ENCODE measurements at places on chromosomes 4 and X.

DNA sequence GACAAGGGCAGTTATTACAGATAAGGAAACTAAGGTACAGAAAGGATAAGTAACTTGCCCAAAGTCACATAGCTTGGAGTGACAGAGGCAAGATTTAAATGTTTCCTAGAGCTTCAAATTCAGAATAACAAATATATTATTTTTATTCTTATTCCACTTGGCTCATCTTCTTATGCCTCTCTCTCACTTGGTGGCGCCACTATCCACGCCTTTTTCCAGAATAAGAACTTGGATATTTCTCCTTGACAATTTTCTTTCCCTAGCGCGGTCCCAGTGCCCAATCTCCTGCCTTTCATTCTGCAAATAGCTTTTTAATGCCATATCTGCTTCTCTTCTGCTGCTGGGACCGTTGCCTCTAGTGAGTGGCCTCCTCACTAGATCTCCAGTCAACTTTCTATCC lies 78.5 kb downstream of the MSN start:
- DNase-seq: no peak

DNA sequence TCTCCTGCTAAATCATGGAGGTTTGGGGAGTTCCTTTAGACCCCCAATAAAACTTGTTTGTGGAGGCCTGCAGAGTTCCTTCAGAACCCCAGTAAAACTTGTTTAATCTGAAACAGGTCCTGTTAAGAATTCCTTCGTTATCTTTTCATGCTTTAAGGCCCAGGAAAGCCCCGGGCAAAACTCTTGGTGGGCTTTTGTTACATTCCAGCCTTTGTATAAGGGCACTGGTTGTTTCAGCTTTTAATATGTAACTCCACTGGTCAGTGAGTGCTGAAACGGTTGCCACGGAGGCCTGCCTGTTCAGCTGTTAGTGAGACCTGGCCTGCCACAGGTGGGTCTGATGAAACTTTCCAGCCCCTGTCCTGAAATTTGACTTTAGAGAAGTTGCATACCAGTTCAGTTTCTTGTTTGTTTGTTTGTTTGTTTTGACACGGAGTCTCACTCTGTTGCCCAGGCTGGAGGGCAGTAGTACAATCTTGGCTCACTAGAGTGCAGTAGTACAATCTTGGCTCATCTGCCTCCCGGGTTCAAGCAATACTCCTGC lies 12.4 kb upstream of the DHRSX start:
- no peak for DNase-seq

DNA sequence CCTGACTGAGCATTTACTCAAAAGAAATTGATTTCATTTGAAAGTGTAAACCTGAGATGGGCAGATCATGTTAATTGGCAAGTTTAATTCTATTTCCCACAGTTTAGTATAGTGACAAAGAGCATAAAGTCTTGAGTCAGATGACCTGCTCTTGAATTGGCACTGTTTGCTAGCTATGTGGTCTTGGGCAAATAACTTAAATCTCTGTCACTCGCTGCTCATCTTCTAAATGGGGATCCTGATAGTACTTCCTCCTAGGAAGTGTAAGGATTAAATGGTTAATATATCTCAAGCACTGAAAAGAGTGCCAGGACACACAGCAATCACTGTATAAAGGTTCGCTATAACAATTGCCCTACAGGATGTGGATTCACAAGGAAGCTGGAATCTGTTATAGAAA lies 242.8 kb upstream of the JADE1 start:
- DNase-seq: no peak

DNA sequence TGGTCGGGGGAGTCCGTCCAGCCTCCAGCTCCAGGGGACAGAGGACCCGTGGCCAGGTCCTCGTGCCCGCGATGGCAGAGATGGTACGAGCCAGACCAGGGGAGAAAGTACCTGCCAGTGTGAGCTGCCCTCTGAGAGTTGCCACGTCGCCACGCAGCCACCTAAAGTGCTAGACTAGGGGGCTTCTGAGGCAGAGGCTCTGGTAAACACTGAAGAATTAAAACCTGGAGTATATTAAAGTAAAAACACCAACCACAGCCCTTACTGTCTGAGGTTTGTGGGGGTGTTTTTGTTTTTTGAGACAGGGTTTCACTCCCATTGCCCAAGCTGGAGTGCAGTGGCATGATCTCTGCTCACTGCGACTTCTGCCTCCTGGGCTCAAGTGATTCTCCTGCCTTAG lies 60.1 kb upstream of the SORCS2 start:
- no peak for DNase-seq

GRCh38 chr4:13483768-13484121 lies 395 bp downstream of the RAB28 start:
- no peak for DNase-seq

DNA sequence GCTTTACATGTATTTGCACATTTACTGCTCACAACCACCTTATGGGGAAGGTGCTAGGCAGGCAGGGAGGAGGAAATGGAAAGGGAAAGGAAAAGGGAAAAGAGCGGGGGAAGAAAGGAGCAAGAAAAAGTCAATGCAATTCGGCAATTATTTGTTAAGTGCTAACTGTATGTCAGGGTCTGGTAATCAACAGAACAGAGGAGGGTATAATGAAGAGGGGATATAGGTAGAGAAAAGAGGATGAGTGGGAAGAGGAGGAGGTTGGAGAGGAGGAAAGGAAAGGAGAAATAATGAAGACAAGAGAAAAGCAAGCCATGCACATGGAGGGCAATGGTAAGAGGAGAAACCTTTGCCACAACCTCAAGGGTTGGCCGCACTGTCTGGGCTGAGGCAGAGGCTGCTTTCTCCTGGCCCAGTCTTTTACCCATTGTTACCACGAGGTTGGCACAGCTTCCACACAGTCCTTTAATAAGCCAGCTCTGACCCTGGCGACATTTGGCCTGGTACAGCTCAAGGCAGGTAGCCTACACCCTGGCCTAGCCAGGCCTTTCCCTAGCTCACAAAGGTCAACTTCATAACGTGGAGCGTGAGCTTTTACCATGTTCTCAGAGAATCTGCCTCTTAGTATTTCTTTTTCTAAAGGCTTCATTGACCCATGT lies 836 bp downstream of the BTK start:
- DNase-seq: no peak

- no peak for DNase-seq
Observed at GRCh38 chrX:16873106-16873505, 2.9 kb upstream of the RBBP7 start.

- DNase-seq: no peak
Observed at GRCh38 chr4:15402974-15403373, 24.9 kb upstream of the C1QTNF7 start.

- DNase-seq: no peak
Observed at GRCh38 chr4:39648213-39648612, 9.5 kb upstream of the SMIM14 start.

GRCh38 chr4:166594326-166594946 lies 639.9 kb downstream of the SPOCK3 start:
- peak; percentile 2 for DNase-seq

- DNase-seq: no peak
Observed at GRCh38 chrX:43522582-43522981, 133.5 kb upstream of the MAOA start.

DNA sequence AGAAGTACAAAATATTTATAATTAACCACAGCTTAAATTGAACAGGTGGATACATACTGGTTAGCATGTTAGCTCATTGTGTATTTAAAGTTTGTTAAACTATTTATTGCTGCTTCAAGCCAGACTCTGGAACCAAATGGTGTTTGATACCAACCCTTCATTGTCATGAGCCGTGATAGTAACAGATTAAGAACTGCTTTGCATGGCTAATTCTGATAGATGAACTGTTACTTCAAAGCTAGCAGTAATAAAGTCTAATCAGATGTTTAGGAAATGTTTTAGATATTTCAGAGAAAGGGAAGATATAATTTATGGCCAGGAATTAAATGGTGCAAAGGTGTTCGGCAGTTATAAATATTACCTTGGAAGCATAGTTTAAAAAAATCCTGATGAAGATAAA lies 676.1 kb upstream of the ATOH1 start:
- DNase-seq: no peak

DNA sequence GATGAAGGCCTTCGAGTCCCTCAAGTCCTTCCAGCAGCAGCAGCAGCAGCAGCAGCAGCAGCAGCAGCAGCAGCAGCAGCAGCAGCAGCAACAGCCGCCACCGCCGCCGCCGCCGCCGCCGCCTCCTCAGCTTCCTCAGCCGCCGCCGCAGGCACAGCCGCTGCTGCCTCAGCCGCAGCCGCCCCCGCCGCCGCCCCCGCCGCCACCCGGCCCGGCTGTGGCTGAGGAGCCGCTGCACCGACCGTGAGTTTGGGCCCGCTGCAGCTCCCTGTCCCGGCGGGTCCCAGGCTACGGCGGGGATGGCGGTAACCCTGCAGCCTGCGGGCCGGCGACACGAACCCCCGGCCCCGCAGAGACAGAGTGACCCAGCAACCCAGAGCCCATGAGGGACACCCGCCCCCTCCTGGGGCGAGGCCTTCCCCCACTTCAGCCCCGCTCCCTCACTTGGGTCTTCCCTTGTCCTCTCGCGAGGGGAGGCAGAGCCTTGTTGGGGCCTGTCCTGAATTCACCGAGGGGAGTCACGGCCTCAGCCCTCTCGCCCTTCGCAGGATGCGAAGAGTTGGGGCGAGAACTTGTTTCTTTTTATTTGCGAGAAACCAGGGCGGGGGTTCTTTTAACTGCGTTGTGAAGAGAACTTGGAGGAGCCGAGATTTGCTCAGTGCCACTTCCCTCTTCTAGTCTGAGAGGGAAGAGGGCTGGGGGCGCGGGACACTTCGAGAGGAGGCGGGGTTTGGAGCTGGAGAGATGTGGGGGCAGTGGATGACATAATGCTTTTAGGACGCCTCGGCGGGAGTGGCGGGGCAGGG lies 568 bp downstream of the HTT start:
- DNase-seq: peak; percentile 66

DNA sequence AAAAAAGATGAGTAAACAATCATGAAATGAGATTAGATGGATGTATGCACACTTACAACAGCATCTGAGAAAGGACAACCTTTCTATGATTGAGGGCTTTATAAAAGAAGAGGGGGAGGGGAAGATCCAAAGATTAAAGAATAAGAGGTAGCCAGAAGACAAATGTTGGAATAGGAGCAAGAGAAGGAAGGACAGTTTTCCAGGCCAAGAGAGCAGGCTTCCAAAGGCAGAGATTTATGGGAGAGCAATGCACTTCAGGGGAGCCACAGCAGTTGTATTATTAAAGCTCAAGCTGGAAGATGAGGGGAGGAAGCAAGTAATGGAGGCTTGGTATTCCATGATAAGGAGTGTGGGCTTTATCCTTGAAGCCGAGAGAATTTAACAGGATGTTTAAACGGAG lies 110.3 kb upstream of the PTPN13 start:
- no peak for DNase-seq

- DNase-seq: no peak
Observed at GRCh38 chrX:30008031-30008430, 207.3 kb upstream of the MAGEB2 start.

GRCh38 chrX:118117741-118118140 lies 1.1 kb upstream of the KLHL13 start:
- DNase-seq: no peak

- DNase-seq: no peak
Observed at GRCh38 chr4:52369649-52370048, 289.5 kb downstream of the USP46 start.

GRCh38 chrX:129932821-129933321 lies 26.9 kb downstream of the UTP14A start:
- no peak for DNase-seq

DNA sequence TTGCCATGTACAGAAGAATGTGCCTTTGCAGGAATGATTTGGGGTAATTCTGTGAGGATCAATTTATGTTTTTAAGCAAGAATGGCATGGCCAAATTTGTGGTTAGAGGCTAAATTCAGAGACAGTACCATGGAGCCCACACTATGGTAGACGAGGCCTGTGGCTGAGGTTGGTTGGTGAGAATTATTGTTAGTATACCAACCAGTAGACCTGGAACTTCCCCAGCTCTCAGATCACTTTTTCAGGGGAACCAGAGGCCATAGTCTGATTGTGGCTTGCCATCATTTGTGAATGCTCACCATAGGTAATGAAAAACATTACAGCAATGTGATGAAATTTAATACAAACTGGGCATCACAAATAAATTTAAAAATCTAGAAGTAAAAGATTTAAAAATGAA lies 56.3 kb downstream of the SHISA3 start:
- no peak for DNase-seq

- DNase-seq: peak; percentile 42
Observed at GRCh38 chrX:44344194-44344593, 722 bp upstream of the EFHC2 start.

DNA sequence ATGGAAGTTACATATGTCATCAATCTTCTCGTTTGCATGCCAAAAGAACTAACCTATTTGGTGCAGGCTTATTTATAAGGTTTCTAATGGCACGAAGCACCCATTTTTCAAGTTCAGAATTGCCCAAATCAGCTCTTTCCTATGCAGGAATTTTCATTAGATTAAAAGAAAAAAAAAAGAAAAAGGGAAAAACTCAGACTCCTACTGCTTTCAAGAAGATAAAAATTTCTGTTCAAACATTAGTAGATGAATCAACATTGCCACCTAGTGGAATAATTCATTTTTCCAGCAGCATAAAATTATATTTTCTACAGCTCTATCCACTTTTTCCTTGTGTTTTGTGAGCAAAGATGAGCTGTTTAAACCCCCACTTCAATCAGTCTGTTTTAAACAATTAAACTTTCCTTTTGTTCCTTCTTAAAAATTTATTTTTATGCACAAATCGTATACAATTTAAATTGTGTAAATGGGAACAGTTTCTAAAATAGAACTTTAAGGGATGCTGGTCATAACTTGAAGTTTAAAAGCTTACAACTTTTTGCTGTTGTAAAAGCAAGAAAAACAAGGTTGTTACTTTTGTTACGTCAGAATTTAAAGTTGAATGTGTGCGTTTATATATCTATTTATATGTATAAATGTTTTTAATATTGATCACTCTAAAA lies 309.9 kb downstream of the ARAP2 start:
- DNase-seq: peak; percentile 31

DNA sequence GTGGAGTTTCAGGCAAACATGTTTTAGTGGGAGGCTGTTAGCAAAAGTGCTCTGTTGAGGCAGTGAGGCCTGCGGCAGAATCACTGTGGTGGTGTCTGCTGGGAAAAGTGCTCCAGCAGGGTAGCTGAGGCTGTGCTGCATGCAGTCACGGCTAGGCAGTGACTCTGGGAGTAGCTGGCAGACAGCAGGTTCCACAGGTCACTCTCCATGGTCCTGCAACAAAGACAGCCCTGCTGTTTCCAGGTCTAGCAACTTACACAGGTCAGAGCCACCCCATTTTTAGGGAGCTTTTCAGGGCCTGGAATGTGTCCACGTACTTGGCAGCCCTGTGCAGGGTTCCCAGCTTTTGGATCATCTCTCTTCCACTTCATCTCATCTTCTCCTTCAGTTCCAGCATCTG lies 184.3 kb downstream of the NAA11 start:
- no peak for DNase-seq

DNA sequence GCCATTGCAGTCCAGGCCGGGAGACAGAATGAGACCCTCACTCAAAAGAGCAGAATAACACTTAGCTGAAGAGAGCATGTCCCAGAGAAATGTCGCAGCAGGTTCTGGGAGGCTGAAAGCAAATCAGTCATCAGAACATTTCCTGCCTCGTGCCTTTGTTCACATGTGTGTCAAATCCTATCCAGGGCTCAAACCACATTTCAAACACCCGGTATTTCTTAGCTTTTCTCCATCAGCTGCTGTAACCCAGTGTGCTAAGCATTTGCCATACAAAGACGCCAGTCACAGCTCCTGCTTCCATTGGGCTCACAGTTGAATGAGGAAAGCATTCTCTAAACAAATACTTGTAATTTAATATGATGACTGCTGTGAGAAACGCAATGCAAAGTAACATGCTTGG lies 6.0 kb downstream of the PALLD start:
- no peak for DNase-seq

- peak; percentile 48 for DNase-seq
Observed at GRCh38 chrX:136259543-136259942, 8.3 kb upstream of the MAP7D3 start.
